ENCODE measurements at places on chromosomes 5 and 9.

GRCh38 chr5:154519359-154519758 is 41.3 kb upstream of the HAND1 start:
- DNase-seq, result peak; percentile 29

- DNase-seq, result peak; percentile 58
These were observed 457.4 kb downstream of the CCDC171 start for GRCh38 chr9:16010221-16010620.

- DNase-seq, result no peak
These were observed 1717.9 kb downstream of the EFNA5 start for GRCh38 chr5:105952875-105953274.

DNA sequence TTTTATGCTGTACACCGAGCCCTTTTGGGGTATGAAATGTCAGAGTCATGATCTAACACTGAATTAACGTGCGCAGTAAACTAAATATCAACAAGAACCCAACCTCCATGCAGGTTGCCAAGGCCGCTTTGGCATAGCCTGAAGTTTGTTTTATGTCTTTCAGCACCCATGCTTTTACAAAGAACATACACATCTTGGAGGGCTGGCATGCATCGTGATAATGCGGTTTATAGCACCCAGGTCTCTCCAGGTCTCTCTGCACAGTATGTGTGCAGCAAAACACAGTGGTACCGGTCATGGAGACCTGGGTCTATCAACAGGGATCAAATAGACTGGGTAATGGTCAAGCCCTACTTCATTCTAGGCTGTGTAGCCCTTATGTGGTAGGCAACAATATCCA is 11.8 kb downstream of the NPR3 start:
- no peak for DNase-seq

- DNase-seq, result no peak
These were observed 356.1 kb upstream of the KIF2A start for GRCh38 chr5:61949679-61950435.

DNA sequence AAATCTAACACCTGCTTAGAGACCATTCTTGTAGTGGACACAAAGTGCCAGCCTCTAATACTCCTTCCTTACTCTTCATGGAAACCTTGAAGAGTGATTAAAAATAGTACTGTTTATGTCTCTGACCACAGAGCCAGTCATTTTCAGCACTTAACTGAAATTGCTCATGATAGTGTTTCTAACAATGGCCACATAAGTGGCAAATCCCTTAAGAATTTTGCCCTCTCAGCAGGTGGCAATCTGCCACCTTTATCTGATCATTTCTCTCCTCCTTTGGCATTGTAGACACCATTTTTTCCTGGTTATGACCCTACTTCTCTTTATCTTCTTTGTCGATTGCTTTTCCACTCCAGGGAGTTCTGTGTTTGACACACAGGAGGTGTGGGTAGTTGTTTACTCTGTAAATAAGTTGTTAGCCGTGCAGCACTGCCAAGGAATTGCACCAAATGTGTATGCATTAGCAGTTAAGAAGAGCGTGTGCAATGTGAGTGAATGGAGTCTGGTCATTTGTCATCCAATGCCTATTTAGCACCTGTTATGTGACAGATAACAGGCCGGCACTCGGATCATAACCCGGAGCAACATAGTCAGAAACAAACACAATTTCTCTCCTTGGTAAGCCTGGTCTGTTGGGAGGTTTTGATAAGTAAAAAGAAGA is 36.8 kb upstream of the STARD4 start:
- DNase-seq, result no peak
